ENCODE measurements at places on chromosomes 2 and 18.

DNA sequence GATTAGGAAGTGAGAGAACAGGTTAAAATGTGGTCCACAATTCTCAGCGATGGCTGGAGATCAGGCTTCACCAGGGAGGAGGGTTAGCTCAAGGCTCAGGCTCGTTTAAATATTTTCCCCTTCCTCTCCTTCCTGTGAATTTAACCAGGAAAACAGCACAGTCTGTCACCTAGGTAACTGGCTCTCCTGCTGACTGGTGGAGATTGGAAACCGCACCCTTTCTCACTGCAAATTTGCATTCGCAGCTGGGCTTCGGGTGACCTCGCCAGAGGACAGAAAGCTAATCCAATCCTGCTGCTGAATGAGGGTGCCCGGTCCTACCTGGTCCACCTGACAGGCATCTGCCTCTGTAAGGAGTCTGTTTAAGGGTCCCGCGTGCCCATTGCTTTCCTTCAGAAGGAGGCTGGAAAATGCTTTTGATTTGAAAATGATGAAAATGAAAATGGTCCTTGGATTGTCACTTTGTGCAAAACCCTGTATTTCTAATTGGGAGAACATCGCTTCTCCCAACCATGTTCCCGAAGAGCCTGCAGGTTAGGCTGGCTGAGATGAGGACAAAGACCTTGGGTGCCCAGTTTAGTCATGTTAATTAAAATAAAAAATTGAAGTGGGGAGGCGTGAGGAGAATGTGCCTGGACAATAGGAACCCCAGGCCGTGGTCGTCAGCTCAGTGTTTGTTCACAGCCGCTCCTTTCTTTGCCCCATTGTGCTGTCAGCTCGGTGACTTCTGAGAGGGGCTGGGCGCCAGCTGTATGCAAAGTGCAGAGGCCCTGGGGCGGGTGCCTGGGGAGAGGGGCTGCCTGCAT is 43.4 kb upstream of the MTCL1 start:
- DNase-seq, result no peak

DNA sequence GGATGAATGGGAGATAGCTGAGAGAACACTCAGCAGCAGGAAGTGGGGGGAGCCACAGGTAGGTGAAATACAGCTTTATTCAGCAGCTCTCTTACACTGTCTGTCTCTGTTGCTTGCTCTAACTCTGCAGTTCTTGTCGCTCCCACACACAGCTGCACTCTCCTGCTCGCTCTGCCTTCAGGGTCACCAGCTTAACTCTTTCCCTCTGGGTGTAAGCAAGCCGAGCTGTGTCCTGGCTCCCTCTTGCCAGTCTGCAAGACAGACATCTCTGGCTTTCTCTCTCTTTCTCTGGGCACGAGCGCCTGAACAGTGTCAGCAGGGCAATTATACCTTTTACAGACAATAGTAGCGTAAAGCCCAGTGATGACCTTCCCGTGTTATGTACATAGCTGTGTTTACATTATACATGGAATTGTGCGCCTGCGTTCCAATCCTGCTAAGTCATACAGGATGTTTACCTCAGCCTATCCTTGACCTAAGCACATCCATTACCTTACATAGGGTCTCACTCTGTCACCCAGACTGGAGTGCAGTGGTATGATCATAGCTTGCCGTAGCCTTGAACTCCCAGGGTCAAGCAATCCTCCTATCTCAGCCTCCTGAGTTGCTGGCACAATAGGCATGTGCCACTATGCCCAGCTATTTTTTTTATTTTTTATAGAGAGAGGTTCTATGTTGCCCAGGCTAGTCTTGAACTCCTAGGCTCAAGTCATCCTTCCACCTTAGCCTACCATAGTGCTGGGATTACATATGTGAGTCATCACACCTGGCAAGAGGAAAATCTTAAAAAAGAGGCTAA is 57.8 kb upstream of the CHN1 start:
- DNase-seq, result no peak

GRCh38 chr2:75800456-75800855 is 89.7 kb upstream of the GCFC2 start:
- DNase-seq, result no peak

DNA sequence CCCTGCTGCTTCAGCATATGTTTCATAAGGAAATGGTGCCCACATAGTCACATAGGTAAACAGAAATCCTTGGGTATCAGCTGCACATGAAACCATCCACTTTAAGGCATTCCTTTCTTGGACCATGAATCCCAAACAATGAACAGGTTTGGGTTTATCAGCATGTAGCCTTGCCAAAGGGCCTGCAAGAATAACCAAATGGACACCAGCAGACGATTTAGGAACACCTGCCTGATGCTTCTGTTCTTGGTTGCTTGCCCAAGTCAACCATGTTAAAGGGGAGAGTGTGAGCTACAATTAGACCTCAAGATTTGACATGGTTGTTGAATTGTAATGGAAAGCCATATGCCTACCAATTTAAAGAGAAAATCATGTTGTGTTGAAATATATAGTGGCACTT is 1342.7 kb upstream of the PIK3C3 start:
- no peak for DNase-seq

DNA sequence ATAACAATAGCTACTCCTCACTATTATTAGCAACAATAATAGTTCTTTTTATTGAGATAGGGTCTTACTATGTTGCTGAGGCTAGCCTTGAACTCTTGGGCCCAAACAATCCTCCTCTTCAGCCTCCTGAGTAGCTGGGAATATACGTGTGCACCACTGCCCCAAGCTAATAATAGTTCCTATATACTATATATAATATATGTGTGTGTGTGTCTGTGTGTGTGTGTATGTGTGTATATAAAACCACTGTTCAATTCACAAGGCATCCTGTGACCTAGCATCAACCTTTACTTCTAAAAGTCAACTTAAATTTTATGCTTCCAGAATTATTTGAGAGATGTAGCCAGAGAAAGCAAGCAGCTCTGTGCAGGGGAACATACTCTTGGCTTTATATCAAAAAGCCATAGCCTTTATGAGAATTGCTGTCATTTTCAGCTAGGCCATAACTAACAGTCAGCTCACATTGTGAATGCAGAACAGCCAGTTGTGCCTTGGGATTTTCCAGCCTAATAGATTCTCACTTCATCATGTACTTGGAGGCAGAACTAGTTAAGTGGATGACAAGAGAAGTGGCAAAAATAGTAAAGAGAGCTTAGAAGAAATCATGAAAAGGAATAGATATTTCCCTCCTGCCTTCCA is 665.5 kb downstream of the NYAP2 start:
- no peak for DNase-seq

GRCh38 chr2:38030635-38031355 is 45.2 kb downstream of the CYP1B1 start:
- DNase-seq, result no peak

DNA sequence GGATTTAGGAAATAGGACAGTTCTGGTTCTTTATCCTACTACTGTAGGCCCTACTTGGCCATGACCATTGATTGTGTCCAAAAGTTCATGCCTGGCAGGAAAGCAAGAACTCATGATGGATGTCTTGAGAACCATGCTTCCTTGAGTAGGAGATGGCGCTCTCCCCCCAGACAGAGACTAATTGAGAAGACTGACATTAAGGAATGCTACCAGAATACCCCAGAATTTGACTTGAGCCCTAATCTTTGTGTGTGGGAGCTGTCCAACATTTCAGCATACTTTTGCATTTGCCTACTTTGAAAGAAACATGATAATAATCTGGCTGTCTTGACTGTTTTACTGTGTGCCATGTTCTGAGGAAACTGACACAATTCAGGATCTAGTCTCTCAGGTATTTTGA is 23.3 kb downstream of the MAPRE3 start:
- DNase-seq, result no peak

- DNase-seq, result no peak
Observed at GRCh38 chr2:102126660-102127059, 15.9 kb upstream of the IL1R1 start.

DNA sequence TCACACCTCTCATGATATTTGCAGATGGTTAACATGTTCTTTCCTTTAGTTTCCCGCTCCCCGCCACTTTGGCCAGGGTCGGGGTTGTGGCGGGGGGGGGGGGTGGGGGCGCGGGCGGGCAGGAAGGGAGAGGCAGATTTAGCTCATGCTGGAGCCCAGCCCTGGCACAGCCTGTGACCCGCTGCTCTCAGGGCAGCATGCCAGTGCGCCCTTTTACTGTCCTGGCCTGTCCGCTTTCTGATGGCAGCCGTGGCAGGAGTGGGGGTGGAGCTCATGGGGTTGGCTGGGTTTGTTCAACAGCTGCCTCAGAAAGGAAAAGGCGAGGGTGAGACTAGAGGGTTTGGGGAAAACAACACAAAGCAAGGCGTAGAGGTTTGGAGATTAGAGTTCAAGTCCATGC is 56.1 kb downstream of the TNP1 start:
- DNase-seq, result no peak

DNA sequence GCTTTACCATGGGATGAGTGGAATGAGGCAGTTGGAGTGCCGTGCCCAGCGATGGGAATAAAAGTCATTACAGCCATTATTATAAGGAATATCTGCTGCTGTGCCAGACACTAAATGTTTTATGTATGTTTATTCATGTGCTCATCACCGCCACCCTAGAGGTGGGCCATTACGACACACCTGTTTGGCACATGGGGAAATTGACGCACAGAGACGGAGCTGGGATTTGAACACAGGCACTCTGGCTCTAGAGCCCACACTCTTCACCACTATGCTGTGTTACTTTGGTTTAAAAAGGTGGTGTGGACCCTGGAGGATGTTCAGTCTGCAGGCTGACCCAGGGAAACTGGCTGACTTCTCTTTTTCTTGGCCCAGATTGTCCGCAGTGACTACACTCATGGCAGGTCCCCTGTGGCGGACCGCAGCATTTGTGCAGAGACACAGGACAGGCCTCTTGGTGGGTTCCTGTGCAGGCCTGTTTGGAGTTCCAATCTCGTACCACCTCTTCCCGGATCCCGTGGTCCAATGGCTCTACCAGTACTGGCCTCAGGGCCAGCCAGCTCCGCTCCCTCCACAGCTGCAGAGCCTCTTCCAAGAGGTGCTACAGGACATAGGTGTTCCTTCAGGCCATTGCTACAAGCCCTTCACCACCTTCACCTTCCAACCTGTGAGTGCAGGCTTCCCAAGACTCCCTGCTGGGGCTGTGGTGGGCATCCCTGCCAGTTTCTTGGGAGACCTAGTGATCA is 1.6 kb downstream of the TMEM177 start:
- no peak for DNase-seq

GRCh38 chr2:128215897-128216642 is 102.6 kb downstream of the HS6ST1 start:
- DNase-seq, result no peak

DNA sequence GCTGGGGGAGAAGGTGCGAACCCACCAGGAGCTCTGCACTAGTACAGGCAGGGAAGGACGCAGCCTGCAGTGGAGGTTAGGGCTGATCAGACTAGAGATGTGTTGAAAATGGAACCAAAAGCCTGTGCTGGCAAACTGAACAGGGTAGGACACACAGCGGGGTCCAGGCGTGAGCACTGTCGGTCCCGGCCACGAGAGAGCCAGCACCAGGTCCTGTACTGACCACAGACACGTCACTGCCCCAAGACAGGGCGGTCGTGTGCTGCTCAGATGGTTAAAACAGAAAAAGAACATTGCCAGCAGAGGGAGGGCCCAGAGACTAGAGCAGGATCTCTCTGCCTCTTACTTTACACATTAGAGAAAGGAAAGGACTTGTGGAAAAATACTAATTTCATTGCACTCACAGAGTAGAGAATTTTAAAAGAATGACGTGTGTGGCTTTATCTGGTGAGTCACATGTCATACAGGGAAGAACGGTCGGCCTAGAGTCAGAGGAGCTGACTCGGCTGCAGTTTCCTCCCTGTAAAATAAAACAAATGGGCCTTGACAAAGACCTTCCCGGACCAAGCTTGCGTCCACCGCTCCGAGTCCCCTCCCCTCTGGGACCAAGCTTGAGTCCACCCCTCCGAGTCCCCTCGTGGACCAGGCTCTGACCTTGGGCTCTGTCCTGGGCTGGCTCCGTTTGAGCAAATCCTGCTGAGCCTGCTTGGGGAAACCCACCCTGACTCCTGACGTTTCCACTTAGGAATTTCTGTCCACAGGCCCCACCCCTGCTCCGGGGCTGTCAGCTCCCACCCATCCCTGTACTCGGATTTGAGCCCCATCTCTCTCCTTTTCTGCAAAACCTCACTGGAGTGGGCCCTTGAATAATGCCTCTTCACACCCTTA is 16.7 kb upstream of the ADI1 start:
- DNase-seq, result no peak

DNA sequence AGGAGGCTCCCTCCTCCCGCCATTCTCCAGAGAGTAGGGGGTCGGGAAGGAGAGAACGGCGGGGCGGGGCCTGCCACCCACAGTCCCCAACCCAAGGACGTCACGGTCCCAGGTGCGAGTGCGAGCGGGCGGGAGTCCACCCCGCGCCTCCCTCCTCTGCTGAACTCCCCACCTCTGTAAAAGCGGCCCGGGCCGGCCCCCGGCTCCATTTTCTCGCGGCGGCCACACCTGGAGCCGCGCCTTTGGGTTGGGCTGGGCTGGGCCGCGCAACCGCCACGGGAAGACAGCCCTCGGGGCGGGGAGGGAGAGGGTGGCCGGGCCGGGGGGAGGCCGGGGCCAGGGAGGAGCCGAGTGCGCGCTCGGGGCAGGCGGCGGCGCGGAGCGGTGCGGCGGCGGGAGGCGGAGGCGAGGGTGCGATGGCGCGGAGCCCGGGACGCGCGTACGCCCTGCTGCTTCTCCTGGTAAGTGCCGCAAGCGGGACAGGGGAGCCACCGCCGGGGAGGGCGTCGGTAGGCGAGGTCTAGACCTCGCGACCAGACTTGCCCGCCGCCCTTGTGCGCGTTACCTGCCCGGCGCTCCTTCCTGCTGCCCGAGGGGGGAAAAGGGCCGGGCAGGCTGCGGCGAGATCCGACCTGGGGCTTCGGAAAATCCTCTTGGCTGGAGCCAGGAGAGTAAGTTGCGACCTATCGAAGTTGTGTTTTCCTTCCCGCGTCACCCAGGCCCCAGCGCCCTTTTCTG is at the start of gene DSG2:
TSS of gene DSG2 (plus strand) at position 342 of the 738 bp plus-strand sequence. CDS start at position 417, 75 bp downstream.
- DNase-seq, result no peak

DNA sequence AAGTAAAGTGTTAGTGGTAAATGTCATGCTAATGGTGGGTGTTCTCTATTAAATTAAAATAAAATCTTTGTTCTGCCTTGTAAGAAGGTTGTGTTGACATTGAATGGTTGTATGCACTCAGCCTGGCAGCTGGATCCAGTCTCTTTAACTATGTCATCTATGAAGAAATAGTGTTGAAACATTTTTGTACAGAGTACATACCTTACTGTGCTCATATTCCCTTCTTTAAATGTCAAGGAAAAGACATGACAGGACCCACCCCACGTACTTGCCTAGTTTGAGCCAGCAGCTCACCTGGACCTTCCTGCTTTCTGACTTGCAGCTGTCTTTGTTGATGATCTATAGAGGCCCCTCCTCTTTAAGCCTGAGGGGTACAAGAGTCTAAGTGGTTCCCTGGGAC is 85.6 kb upstream of the ST3GAL5 start:
- no peak for DNase-seq

- DNase-seq, result no peak
Observed at GRCh38 chr18:41933778-41934177, 21.3 kb upstream of the PIK3C3 start.

GRCh38 chr2:17506736-17507616 is 11.3 kb downstream of the RAD51AP2 start:
- DNase-seq, result no peak

- no peak for DNase-seq
Observed at GRCh38 chr2:165601065-165601830, 131.8 kb downstream of the CSRNP3 start.
